NCI-H2029 treated with DMSO at 0.1 percent for 48 hours (cell line): ENCODE measurements at places on chromosomes 5 and 9.

DNA sequence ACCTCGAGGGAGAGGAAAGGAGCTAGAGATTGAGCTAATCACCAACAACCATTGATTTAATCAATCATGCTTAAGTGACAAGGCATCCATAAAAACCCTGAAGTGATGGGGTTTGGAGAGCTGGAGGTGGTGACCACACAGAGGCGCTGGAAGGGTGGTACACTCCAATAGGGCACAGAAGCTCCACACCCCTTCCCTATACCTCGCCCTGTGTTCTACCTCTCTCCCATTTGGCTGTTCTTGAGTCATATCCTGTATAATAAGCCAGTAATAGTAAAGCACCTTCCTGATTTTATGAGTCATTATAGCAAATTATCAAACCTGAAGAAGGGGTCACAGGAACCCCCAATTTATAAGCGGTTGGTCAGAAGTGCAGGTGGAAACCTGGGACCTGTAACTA is 18.3 kb downstream of the ACTL7B start:
- DNase-seq: no peak

DNA sequence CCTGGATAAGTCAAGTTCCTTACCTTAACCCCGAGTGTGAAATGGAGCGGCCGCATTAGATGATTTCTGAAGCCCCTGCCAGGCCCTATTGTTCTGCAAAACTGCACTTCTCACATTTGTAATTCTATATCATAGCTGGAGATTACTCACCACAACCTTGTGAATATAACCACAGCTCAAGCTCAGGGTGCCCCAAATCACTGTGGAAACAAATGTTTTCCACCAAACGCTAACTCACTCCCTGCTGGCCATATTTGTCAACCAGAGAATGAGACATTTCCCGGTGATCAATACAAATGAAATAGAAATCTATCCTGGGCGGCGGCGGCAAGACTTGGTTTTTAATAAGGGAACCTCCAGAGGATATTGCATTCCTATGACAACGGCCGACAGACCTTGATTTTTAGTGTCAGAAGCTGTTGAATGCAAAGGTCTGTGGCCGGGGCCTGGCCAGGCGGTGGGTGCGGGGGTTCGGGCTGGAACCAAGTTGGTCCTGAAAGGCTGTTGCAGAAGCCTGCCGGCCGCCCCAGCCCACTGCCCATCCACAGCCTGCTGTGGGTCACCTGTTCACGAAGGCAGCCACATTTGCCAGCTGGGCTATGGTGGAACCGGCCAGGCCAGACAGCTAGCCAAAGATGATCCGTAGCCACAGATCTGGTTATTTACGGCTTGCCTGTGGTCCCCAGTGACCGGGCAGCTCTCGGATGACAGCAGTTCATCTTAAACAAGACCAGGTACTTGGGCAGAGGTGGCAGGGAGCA is 93.9 kb upstream of the LMX1B start:
- DNase-seq: no peak

DNA sequence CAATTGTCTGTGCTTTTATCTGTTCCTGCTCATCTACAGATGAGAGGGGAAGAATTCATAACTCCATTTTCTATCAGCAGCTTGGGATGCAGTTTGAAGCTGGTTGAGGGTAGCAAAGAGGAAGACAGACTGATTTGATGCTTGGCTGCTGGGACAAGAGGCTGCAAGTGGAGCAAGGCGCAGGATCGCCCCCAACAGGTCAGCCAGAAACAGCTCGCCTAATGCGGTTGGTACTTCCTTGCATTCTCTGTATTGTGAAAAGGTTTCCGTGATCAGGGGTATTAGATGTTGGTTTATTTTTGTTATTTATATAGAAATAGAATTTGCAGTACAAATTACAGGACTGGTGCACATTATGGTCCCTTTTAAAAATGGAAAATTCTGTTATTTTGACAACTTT is 40.6 kb downstream of the ZNF883 start:
- DNase-seq: no peak

GRCh38 chr5:151772846-151773561 is 1.2 kb downstream of the G3BP1 start:
- DNase-seq: peak; percentile 28

DNA sequence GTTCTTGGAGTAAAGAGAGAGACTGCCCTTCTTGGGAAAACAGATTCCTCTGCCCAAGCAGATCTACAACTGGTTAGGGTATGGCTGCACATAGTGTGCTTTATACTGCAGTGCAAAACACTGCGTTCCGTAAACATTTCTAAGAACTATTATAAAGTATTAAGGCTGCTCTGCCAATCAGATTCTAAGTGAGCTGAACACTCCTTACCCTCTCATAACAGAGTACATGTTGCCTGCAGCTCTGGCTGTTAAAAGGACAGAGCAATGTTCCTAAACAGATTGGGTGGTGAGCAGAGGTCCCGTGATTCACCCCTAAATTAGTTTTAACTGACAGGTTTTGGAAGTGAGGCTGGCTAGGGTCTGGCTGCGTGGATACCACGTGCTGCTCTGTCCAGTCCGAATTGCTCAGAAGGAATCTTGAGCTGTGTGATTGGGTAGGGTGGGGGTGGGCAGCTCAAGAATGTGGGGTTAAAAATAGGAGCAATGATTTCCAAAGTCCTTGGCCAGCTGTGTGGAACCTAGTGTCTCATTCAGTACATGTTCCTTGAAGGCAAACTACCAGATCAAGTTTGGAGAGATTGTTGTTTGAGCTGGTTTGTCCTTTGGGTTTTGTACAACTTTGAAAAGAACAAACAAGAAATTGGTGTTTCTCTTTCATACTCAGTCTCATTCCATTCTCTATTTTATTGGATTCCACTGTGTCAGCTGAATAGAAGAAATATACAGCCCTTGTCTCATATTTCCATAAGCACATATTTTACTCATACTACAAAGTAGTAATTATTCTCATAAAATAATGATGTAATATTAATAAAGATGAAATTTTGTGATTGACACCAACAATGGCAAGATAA is 497.6 kb upstream of the CD180 start:
- no peak for DNase-seq

GRCh38 chr5:1421521-1422341 is 23.5 kb downstream of the SLC6A3 start:
- DNase-seq: no peak

DNA sequence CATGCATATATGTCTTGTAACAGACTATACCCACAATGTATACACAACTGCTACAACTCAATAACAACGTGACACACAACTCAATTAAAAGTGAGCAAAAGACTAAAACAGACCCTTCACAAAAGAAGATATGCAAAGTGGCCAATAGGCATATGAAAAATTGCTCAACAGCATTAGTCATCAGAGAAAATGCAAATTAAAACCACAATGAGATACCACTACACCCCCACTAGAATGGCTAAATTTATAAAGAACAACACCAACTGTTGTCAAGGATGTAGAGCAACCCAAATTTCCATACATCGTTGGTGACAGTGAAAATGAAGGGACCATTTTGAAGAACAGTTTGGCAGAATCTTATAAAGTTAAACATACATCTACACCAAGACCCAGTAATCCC is 38.9 kb downstream of the GABRB2 start:
- no peak for DNase-seq

DNA sequence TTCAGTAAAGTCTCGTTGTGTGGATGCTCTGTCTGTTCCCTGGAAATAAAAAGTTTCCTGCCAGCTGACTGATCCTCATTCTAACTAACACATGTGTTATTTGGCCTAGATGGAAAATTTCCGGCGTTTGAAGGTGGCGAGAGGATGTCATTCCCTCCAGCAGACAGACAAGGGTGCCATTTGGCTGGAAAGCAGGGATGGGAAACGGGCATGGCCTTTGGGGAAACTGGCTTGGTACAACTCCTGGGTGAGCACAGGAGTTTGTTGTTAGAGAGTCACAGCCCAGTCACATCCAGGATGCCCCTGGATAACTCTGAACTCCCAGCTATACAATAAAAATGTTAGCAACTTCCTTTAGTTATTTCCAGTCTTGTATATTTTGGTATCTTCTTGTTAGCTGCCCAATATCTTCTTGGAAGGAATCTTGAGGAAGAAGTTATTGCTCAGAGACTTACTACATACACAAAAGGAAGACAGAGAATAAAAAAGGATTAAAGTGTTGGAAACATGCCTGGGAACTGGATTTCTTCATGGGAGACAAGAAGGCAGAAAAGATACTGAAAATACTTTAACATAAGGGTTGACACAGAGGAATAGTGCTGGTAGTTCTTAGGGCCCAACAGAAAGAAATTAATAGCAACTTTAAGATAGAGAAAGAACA is 41.9 kb downstream of the TEK start:
- no peak for DNase-seq

DNA sequence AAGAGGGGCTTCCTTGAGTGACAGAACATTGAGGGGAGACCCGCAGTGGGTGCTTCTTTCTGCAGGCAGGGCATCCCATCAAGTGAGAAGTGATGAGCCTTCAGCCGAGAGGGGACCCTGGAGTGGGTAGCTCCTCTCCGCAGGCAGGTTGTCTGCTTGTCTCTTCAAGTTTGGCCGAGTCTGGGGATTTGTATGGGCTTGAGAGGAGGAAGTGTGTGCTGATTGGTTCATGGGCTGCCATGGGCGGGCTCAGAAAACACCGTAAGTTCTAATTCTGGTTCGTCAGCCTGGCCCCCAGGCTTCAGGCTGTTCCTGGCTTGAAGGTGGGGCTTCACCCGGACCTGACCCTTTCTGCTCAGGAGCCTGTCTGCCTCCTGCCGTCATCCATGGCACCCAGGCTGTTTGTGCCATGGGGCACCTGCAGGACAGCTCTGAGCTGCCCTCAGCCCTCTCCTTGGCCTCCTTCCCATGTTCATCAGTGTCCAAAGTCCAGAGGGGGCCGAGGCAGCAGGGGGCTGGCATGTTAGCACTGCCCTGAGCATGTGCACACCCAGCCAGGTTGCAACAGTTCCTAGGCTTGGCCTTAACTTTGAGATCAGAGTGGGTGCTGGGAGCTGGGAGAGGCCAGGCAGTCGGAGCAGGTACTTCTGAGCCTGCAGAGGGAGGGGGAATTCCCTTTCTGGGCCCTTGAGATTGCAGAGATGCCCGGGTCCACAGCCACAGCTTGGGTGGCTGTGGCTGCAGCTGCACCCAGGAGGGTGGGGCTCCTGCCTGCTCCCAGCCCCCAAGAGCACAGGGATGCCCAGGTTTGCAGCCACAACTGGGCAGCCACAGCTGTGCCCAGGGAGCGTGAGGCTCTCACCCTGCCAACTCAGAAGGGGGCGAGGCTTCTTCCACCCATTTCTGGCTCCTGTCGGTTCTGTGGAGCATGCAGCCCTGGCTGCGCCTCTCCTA is 13.5 kb upstream of the DHFR start:
- no peak for DNase-seq
